NB4 (cell line): ENCODE measurements at places on chromosomes 4 and X.
A peak's percentile ranks its signal among the peaks of the same experiment; 100 is the strongest.

DNA sequence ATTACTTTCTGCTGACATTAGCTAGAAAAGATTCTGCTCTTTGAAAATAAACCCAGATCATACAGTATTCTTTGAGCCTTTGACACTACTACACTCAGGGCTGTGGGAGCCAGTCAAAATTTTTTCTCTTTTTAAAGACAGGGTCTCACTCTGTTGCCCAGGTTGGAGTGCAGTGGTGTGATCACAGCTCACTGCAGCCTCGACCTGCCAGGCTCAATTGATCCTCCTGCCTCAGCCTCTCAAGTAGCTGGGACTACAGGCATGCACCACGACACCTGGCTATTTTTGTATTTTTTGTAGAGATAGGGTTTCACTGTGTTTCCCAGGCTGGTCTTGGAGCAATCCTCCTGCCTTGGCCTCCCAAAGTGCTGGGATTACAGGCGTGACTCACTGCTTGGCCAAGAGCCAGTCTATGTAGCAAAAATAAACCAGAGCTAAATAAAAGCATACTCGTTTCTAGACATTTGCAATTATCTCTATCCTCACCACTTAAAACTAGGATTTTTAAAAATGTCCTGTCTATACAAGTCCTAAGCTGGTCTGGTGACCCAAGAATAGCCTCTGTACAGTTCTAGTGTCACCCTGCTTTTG lies 43.2 kb downstream of the AKAP4 start:
- no peak for DNase-seq

GRCh38 chr4:6591313-6591712 lies 16.3 kb downstream of the MAN2B2 start:
- DNase-seq = no peak

- peak; percentile 62 for DNase-seq
Measured at GRCh38 chr4:139740531-139741041, 75.0 kb downstream of the MGST2 start.

- DNase-seq = no peak
Measured at GRCh38 chr4:27005501-27005900, 144.9 kb downstream of the STIM2 start.

- peak; percentile 68 for DNase-seq
Measured at GRCh38 chrX:134482371-134482770, 22.4 kb downstream of the HPRT1 start.
